Prostate gland (tissue), 2 donors: ENCODE measurements at places on chromosomes 4 and X.

DNA sequence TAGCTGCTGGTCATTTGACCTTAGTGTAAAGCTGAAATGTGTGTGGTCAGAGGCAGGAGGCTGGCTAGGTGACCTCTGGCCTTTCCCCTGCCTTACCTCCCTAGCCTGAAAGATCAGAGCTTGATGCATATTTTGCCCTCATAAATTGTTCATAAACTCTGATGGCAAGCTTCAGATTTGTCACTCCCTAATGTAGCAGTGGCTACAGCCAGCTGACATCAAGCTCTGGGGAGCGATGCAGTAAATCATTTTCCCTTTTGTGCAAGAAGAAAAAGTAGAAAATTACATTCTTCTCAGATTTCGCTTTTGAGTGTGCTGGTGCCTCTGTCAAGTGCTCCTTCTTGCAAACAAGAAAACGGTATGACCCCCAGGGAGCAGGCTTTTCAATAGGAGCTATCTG lies 87.7 kb upstream of the MAGEA4 start:
- no peaks in the 10 kb centered on the region for H3K27me3 ChIP-seq
- no peaks in the 10 kb centered on the region for H3K4me1 ChIP-seq
- no peak for DNase-seq
- no peaks in the 10 kb centered on the region for H3K36me3 ChIP-seq
- H3K4me3 ChIP-seq = no peak overlapping the region
- no peak overlapping the region for H3K27ac ChIP-seq

- H3K4me1 ChIP-seq = no peaks in the 10 kb centered on the region
- no peaks in the 10 kb centered on the region for H3K36me3 ChIP-seq
- H3K4me3 ChIP-seq = no peak overlapping the region
These were observed 79.6 kb upstream of the WDR1 start for GRCh38 chr4:10196191-10196590.

GRCh38 chrX:47091149-47091775 lies 13.0 kb downstream of the RGN start:
- no peak overlapping the region for H3K4me3 ChIP-seq
- no peaks in the 10 kb centered on the region for H3K27me3 ChIP-seq
- H3K4me1 ChIP-seq = no peaks in the 10 kb centered on the region
- no peaks in the 10 kb centered on the region for H3K36me3 ChIP-seq

- H3K27me3 ChIP-seq = peaks cover 2% of the 10 kb centered on the region
- H3K4me1 ChIP-seq = no peaks in the 10 kb centered on the region
- H3K27ac ChIP-seq = no peak overlapping the region
- no peak for DNase-seq
- H3K36me3 ChIP-seq = no peaks in the 10 kb centered on the region
These were observed 90.6 kb upstream of the AFAP1 start for GRCh38 chr4:8030121-8030781.

GRCh38 chr4:94831607-94832006 lies 73.9 kb downstream of the BMPR1B start:
- no peak overlapping the region for H3K4me3 ChIP-seq
- no peaks in the 10 kb centered on the region for H3K36me3 ChIP-seq
- no peak overlapping the region for H3K27ac ChIP-seq
- no peaks in the 10 kb centered on the region for H3K4me1 ChIP-seq

DNA sequence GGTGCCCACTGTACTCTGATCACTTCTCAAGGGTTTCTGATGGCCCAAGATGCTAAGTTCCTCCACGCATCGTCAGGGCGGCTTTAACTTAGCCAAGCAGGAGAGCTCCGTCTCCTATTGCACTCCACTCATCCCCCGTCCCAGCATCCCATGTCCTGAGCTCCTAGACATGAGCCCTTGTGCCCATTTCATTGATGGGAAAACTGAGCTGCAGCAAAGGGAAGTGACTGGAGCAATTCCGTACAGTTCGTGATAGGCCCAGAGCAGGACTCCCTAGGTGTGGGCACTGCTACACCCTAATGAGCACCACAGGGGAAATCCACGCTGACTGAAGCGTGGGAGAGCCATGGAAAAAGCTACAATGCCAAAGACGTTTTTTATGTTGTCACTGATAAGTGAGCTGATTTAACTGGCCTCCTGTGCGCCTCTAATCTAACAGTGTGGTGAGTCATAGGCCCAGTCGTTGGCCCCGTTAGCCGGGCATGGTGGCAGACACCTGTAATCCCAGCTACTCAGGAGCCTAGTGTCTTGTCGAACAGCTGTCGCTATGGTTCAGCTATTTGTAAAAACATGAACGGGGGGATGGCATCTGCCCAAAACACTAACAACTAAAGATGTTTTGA lies 14.9 kb downstream of the NSDHL start:
- H3K4me1 ChIP-seq = no peaks in the 10 kb centered on the region
- no peak for DNase-seq
- no peaks in the 10 kb centered on the region for H3K36me3 ChIP-seq
- H3K27ac ChIP-seq = no peak overlapping the region

- no peak overlapping the region for H3K4me3 ChIP-seq
- no peaks in the 10 kb centered on the region for H3K36me3 ChIP-seq
- H3K27ac ChIP-seq = no peak overlapping the region
These were observed 3.7 kb downstream of the KLB start for GRCh38 chr4:39410415-39410814.

DNA sequence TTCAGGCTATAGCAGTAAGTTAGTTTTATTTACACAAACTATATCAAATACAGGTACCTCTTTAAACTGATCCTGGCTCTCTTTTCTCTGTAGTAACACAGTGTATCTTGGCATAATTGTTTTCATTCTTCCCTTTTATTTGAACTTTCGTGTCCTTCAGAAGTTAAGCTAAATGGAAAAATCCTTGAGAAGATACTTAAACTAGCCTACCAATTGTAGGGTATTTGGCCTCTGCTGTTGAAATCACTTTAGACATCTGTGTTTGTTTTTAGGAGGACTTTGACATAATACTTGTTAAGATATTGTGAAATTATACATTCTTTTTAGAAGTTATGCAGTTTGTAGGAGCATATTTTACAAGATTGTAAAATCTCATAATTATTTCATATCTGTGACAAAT lies 90.3 kb upstream of the GK2 start:
- no peak for DNase-seq

GRCh38 chr4:184763150-184763780 lies 29.4 kb upstream of the CENPU start:
- peaks cover 17% of the 10 kb centered on the region for H3K36me3 ChIP-seq
- no peaks in the 10 kb centered on the region for H3K27me3 ChIP-seq
- peak overlapping the region; percentile 26 for H3K27ac ChIP-seq
- DNase-seq = no peak
- H3K4me1 ChIP-seq = no peaks in the 10 kb centered on the region
- no peak overlapping the region for H3K4me3 ChIP-seq

- no peaks in the 10 kb centered on the region for H3K27me3 ChIP-seq
- no peaks in the 10 kb centered on the region for H3K36me3 ChIP-seq
- H3K4me1 ChIP-seq = no peaks in the 10 kb centered on the region
- H3K4me3 ChIP-seq = no peak overlapping the region
- no peak for DNase-seq
These were observed 745.6 kb upstream of the FAM241A start for GRCh38 chr4:111399623-111400022.

DNA sequence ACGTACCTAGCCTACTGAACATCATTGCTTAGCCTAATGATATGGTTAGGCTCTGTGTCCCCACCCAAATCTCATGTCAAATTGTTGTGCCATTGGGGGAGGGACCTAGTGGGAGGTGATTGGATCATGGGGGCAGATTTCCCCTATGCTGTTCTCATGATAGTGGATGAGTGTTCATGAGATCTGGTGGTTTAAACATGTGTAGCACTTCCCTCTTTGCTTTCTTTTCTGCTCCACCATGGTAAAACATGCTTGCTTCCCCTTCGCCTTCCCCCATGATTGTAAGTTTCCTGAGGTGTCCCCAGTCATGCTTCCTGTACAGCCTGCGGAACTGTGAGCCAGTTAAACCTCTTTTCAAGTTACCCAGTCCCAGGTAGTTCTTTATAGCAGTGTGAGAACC lies 102.6 kb downstream of the RAPGEF2 start:
- DNase-seq = no peak
- no peak overlapping the region for H3K27ac ChIP-seq
- H3K4me1 ChIP-seq = peaks cover 10% of the 10 kb centered on the region
- H3K4me3 ChIP-seq = no peak overlapping the region

GRCh38 chrX:129549124-129549523 lies 9.1 kb downstream of the OCRL start:
- H3K4me3 ChIP-seq = no peak overlapping the region
- no peak for DNase-seq
- no peaks in the 10 kb centered on the region for H3K4me1 ChIP-seq
- no peaks in the 10 kb centered on the region for H3K27me3 ChIP-seq
- H3K36me3 ChIP-seq = no peaks in the 10 kb centered on the region
- no peak overlapping the region for H3K27ac ChIP-seq

DNA sequence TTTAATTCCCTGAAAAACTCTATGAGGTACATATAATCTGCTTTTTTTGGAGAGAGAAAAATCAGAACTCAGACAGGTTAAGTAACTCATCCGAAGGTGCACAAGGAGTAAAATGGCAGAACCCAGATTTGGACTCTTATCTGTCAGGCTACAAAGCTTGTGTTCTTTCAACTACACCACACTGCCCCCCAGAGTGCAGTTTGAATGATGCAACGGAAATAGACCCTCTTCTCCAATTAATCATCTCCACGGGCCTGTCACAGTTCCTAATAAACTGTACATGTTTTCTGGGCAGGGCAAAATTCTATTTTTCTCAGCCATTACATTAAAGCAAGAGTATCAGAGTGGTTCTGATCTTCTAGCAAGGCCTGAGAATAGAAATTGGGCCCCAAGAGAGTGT lies 35.3 kb upstream of the DCX start:
- DNase-seq = no peak
- H3K4me3 ChIP-seq = no peak overlapping the region
- no peak overlapping the region for H3K27ac ChIP-seq
- H3K27me3 ChIP-seq = no peaks in the 10 kb centered on the region
- H3K36me3 ChIP-seq = no peaks in the 10 kb centered on the region

- no peaks in the 10 kb centered on the region for H3K36me3 ChIP-seq
- H3K27ac ChIP-seq = no peak overlapping the region
- H3K4me3 ChIP-seq = no peak overlapping the region
- H3K27me3 ChIP-seq = no peaks in the 10 kb centered on the region
These were observed 167.3 kb upstream of the SPRY1 start for GRCh38 chr4:123229286-123229685.

DNA sequence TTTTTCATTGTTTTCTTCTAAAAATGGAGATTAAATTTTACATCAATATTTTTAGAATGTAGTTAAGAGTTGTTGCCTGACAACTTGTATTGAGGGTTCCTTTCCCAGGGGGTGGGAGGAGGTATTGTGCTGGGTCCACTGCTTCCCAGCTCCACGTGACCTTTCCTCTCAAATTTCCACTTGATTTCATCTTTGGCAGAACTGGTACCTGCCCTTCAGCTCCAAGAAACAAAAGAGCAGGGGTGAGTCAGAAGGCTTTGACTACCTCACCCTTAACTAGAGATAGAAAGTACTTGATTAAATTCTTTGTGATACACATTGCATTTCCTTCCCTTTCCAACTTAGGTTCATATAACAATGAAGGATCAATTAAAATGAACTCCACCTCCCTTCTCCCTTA lies 19.7 kb downstream of the TRIM2 start:
- H3K36me3 ChIP-seq = no peaks in the 10 kb centered on the region
- H3K4me1 ChIP-seq = no peaks in the 10 kb centered on the region
- H3K27ac ChIP-seq = peak overlapping the region; percentile 87
- DNase-seq = no peak

- no peaks in the 10 kb centered on the region for H3K27me3 ChIP-seq
- DNase-seq = no peak
- H3K27ac ChIP-seq = peak overlapping the region; percentile 15
- no peaks in the 10 kb centered on the region for H3K36me3 ChIP-seq
These were observed 18.9 kb downstream of the GAK start for GRCh38 chr4:913280-913618.

GRCh38 chr4:176123710-176124407 lies 58.2 kb downstream of the WDR17 start:
- no peak overlapping the region for H3K4me3 ChIP-seq
- no peaks in the 10 kb centered on the region for H3K27me3 ChIP-seq
- H3K4me1 ChIP-seq = no peaks in the 10 kb centered on the region
- H3K27ac ChIP-seq = no peak overlapping the region
- no peaks in the 10 kb centered on the region for H3K36me3 ChIP-seq

GRCh38 chrX:373641-374471 lies 12.9 kb downstream of the PPP2R3B start:
- no peaks in the 10 kb centered on the region for H3K27me3 ChIP-seq
- H3K4me3 ChIP-seq = peak overlapping the region; percentile 29
- peak; percentile 36 for DNase-seq
- no peak overlapping the region for H3K27ac ChIP-seq

DNA sequence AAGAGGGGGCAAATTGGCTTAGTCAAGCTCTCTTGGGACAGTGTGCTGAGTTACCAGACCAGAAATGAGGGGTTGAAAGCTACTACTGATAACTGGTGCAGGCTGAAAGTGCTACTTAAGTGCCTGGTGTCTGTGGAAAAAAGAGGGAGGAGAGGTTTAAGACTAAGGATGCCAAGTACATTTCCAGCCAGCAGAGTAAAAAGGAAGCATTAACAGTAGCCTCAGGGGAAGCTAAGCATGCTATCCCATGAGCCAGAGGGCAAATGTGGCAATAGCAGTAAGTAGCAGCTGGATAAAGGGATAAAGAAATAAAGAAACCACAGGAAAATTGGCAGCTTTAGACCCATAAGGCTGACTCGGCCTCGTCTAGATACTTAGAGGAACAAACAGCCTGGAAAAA lies 196.3 kb upstream of the MAB21L2 start:
- no peak overlapping the region for H3K4me3 ChIP-seq
- H3K27me3 ChIP-seq = no peaks in the 10 kb centered on the region
- H3K36me3 ChIP-seq = no peaks in the 10 kb centered on the region
- no peak for DNase-seq

GRCh38 chrX:24229400-24229879 lies 79.9 kb downstream of the ZFX start:
- no peak overlapping the region for H3K4me3 ChIP-seq
- no peaks in the 10 kb centered on the region for H3K4me1 ChIP-seq
- no peaks in the 10 kb centered on the region for H3K36me3 ChIP-seq
- no peak for DNase-seq

GRCh38 chr4:52408471-52408870 lies 250.6 kb downstream of the USP46 start:
- no peak overlapping the region for H3K4me3 ChIP-seq
- no peaks in the 10 kb centered on the region for H3K4me1 ChIP-seq
- H3K27me3 ChIP-seq = no peaks in the 10 kb centered on the region
- DNase-seq = no peak
- H3K36me3 ChIP-seq = no peaks in the 10 kb centered on the region

GRCh38 chr4:38034986-38035882 lies 75.0 kb downstream of the PTTG2 start:
- DNase-seq = peak; percentile 63
- no peaks in the 10 kb centered on the region for H3K27me3 ChIP-seq
- no peaks in the 10 kb centered on the region for H3K4me1 ChIP-seq
- H3K36me3 ChIP-seq = no peaks in the 10 kb centered on the region
- no peak overlapping the region for H3K27ac ChIP-seq

- no peak overlapping the region for H3K4me3 ChIP-seq
- no peak for DNase-seq
- no peaks in the 10 kb centered on the region for H3K36me3 ChIP-seq
- no peak overlapping the region for H3K27ac ChIP-seq
- H3K27me3 ChIP-seq = no peaks in the 10 kb centered on the region
These were observed 2.5 kb downstream of the ADAMTS3 start for GRCh38 chr4:72566464-72566972.

- H3K4me1 ChIP-seq = no peaks in the 10 kb centered on the region
- H3K27me3 ChIP-seq = no peaks in the 10 kb centered on the region
- no peak overlapping the region for H3K27ac ChIP-seq
- no peak for DNase-seq
- no peaks in the 10 kb centered on the region for H3K36me3 ChIP-seq
These were observed 46.1 kb upstream of the TSPAN7 start for GRCh38 chrX:38515291-38515690.

- no peaks in the 10 kb centered on the region for H3K4me1 ChIP-seq
- no peak overlapping the region for H3K4me3 ChIP-seq
- no peak for DNase-seq
- no peaks in the 10 kb centered on the region for H3K27me3 ChIP-seq
- H3K27ac ChIP-seq = no peak overlapping the region
These were observed 12.2 kb downstream of the ARHGEF6 start for GRCh38 chrX:136768469-136769084.
